Pons (tissue), 1 donor: ENCODE measurements at places on chromosomes 7 and 10.

- DNase-seq = no peak
Measured at GRCh38 chr10:59387951-59388670, 25.8 kb upstream of the FAM13C start.

DNA sequence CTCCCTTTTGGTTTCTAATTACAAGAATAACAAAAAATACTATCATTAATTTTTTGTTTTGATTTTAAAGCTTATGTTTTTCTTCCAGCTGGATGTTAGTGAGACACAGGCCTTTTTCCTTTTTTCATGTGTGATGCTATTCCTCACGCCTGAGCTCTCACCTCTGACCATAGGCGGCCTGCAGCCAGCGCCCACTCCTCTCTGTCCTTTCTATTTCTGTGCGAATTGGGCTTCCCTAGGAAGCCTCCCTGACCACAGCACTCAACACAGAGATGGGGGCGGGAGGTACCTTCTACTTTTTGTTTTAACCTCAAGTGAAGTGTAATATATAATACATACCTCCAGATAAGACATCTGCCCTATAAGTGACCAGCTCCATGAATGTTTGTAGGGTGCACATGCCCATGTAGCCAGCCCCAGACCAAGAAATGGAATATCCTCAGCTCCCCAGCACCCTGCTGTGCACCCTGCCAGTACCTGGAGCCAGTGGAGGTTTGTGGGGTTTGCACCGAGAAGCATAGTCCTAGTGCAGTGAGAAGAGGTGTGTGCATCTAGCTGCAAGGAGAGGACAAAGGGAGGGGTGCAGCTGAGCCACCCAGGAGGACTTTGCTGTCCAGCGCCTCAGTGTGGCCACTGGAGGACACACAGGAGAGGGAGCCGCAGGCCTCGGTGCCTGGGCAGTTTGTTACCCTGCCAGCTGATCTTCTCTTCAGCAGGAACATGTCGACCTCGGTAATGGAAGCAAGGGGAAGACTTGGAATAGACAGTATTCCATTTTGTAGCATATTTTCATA is 38.5 kb downstream of the BNIP3 start:
- peak; percentile 40 for DNase-seq

GRCh38 chr7:92244808-92245486 is 767 bp downstream of the KRIT1 start:
- peak; percentile 36 for DNase-seq

GRCh38 chr7:100679129-100679926 is 5.8 kb downstream of the GNB2 start:
- no peak for DNase-seq

GRCh38 chr7:39712751-39713150 is 89.4 kb downstream of the RALA start:
- DNase-seq = no peak

- DNase-seq = no peak
Measured at GRCh38 chr7:146455091-146455655, 338.6 kb downstream of the CNTNAP2 start.

GRCh38 chr7:150909200-150909995 is 57.1 kb downstream of the AOC1 start:
- no peak for DNase-seq

DNA sequence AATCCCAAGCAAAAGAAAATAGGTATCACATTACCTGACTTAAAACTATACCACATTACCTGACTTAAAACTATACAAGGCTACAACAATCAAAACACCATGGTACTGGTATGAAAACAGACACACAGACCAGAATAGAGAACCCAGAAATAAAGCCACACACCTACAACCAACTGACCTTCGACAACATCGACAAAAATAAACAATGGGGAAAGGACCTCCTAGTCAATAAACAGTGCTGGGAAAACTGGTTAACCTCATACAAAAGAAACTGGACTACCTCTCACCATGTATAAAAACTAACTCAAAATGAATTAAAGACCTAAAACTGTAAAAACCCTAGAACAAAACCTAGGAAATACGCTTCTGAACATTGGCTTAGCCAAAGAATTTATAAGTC is 22.5 kb downstream of the SNX13 start:
- no peak for DNase-seq

GRCh38 chr10:31215052-31215451 is 104.0 kb upstream of the ZEB1 start:
- peak; percentile 77 for DNase-seq

DNA sequence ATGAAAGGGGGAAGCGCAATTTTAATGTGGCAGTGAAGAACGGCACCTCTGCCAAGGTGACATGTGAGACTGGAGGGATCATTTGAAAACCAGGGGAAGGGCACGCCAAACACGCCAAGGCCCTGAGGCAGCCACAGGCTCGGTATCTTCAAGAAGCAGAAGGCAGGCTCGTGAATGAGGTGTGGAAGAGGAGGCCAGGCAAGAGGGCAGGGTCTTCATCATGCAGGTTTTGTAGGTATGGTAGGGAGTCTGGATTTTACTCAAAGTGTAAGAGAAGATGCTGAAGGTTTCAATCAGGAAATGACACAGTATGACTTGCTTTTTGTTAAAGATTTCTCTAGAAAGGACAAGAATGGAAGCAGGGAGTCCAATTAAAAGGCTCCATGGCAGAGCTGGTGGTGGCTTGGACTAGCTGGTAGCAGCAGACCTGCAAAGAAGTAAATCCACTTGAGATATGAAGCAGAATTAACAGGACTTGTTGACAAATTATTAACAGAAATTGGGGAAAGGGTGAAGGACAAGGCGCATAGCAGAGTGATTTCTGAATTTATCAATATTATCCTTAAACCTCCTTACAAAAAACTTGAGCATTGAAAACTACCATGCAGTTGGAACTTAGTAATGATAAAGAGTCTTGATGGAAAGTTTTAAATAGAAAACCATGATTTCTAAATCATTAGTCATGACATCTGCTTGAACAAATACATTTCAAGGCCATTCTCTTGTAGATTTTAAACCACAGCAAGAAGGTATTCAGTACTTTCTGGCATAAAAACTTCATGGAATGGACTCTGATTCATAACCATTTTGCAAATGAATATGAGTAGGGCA is 70.4 kb downstream of the COA1 start:
- no peak for DNase-seq

- peak; percentile 39 for DNase-seq
Measured at GRCh38 chr10:129078346-129078745, 388.7 kb upstream of the MGMT start.

DNA sequence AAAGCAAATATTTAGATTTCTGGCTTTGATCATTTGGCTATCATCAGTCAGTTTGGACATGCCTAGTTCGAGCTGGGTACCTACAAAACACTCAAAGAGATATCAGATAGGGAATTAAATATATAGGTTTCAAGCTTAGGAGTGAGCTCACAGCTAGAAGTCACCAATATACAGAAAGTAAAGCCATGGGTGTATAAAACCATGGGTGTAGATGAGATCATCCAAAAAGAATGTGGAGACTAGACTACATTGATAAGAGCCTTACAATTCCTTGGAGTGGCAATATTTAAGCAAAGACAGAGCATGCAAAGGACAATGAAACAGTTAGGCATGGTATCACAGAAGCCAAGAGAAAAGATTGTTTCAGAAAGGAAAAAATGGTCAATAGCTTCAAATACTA is 7.2 kb upstream of the RALA start:
- DNase-seq = no peak

GRCh38 chr7:24879291-24879690 is 100.7 kb downstream of the OSBPL3 start:
- DNase-seq = no peak

- DNase-seq = no peak
Measured at GRCh38 chr7:3399858-3400257, 98.8 kb downstream of the SDK1 start.

- no peak for DNase-seq
Measured at GRCh38 chr10:118106426-118106825, 59.7 kb upstream of the RAB11FIP2 start.

GRCh38 chr7:128361411-128362379 is at the start of gene PRRT4:
Gene PRRT4 (minus strand): TSS chr7:128361690.
- no peak for DNase-seq

GRCh38 chr7:156827587-156828203 is 65.3 kb downstream of the LMBR1 start:
- DNase-seq = peak; percentile 7

- peak; percentile 48 for DNase-seq
Measured at GRCh38 chr10:127048630-127049029, 143.4 kb downstream of the DOCK1 start.

- no peak for DNase-seq
Measured at GRCh38 chr10:114810926-114811325, 10.7 kb upstream of the FHIP2A start.

GRCh38 chr7:66099551-66100407 is 14.9 kb upstream of the CRCP start:
- DNase-seq = no peak

- DNase-seq = no peak
Measured at GRCh38 chr7:130256704-130257103, 10.0 kb upstream of the CPA2 start.

DNA sequence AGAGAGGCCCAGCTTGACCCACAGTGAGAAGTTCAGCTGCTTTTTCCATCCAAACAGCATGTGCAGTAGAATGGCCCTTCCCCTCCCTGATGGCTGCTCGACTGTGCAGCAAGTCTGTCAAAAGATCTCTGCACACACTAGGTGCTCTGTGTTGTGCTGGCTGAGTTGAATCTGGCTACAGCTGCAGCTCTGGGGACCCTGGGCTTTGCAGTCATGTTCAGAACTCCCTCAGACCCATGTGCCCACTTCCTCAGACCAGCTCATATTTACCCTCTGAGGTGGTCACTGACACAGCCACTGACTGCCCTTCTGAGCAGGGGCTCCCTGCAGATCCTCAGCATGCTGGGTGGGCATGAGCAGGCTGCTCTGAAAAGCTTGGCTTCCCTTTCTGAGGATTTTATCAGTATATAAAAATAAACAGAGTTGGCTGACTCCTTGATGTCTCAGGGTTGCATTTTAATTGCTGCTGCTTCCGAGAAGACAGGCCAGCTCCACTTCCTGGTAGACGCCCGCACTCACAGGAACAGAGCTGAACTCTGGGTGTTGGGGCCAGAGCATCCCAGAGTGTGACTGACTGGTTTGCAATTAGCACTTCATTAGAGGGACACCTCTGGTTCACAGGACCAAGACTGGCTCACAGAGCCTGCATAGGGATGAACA is 507.9 kb downstream of the RPS24 start:
- DNase-seq = no peak

- no peak for DNase-seq
Measured at GRCh38 chr7:84664626-84665025, 470.0 kb upstream of the SEMA3A start.

DNA sequence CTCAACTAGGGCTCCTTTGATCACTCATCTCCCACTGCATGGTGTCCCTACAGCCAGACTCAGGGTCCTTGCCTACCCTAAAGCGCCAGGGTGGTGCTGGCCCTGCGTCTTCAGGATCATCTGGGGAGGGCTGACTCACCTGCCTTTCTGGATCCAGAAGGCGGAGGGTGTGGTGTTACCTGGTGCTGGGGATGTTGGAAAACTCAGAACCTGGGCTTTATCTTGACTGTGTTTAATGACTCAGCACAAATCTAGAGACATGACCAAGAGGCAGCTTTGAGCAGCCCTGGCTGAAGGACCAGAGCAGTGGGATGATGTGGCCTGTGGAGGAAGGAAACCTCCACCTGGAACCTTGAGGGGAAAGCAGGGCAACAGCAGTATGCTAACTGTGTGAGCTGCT is 96.5 kb downstream of the GRK5 start:
- no peak for DNase-seq

- DNase-seq = no peak
Measured at GRCh38 chr10:58742141-58742540, 229.5 kb downstream of the BICC1 start.

DNA sequence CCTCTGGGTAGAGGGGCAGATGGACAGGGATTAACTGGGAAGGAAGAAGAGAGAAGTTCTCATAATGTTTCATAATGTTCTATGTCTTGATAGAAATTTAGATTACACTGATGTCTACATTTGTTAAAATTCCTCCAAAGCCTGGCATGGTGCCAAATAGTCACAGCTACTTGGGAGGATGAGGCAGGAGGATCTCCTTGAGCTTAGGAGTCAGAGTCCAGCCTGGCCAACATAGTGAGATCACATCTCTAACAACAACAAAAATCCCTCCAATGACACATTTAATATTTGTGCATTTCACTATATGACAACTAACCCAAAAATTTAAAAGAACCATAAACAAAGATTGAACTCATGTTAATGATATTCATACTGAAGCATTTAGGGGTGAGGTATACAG is 33.0 kb upstream of the PPP1R3C start:
- DNase-seq = no peak

GRCh38 chr7:159078911-159079270 is 65.8 kb downstream of the VIPR2 start:
- no peak for DNase-seq

- DNase-seq = no peak
Measured at GRCh38 chr7:40753455-40753854, 618.6 kb downstream of the SUGCT start.

DNA sequence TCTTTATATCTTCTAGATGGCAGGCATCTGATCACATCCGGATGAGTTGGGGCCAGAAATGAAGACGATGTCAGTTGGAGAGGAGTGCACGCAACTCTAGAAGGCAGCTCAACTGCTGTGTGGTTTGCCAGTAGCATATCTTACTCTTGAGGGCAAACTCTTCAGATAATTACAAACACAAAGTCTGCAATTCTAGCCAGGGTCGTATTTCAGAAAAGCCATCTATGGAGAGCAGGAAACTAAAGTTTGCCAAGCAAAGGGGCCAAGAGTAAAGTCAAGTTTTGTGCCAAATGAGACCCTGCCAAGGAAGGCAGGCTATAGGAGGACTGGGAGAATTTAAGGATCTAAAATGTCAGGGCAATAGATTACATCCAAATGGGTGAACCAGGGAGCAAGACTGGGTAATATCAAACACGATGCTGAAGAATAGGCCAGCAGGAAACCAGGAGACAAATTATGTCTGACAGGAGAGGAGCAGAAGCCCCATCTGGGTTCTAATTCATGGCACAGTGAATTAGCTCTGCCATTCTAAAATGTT is 312.5 kb upstream of the SEMA3C start:
- DNase-seq = no peak
